ENCODE measurements at places on chromosomes 13 and 19. TPM values are rescaled to one million over a fixed set of nuclear protein-coding genes. Genes with fewer than 3 reads are reported as not detected.

The FOXA3 gene
- total RNA-seq: 7.3 TPM

DNA sequence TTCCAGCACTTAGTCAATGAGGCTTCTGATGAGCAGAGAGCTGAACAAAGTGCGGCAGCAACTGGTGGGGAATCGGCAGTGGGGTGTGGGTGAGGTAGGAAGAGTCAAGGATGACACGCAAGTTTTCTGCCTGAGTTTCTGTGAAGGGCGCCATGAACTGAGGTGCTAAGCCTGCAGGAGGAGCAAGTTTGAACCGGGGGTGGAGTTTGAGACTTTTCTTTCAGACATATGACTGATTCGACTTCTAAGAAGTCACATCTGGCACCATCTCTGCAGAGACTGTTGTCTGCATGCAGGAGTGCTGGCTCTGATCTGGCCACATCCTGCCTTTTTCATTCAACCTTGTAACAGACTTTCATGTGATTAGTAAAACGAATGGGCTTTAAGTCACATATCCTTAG is 14.8 kb upstream of the GPI start:
- no peaks in the 10 kb centered on the region for H3K36me3 ChIP-seq
- H3K4me1 ChIP-seq: no peaks in the 10 kb centered on the region
- no peak for DNase-seq
- H3K4me3 ChIP-seq: no peak overlapping the region
- H3K27me3 ChIP-seq: no peaks in the 10 kb centered on the region

The CYP4F22 gene
- not detected for total RNA-seq

The ENOX1 gene
- 0.68 TPM for total RNA-seq

DNA sequence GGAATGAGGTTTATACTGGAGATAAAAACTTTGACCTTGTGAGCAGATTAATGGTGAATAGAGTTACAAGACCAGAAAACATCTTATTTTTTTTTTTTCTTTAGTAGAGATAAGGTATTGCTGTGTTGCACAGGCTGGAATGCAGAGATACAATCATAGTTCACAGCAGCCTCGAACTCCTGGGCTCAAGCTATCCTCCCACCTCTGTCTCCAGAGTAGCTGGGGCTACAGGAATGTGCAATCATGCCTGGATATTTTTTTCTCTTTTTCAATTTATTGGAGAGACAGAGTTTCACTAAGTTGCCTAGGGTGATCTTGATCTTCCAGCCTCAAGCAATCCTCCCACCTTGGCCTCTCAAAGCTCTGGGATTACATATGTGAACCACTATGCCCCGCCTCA is 2139.1 kb downstream of the PCDH9 start:
- no peaks in the 10 kb centered on the region for H3K27me3 ChIP-seq
- H3K36me3 ChIP-seq: no peaks in the 10 kb centered on the region
- H3K4me3 ChIP-seq: no peak overlapping the region
- H3K4me1 ChIP-seq: no peaks in the 10 kb centered on the region
- H3K27ac ChIP-seq: no peak overlapping the region

DNA sequence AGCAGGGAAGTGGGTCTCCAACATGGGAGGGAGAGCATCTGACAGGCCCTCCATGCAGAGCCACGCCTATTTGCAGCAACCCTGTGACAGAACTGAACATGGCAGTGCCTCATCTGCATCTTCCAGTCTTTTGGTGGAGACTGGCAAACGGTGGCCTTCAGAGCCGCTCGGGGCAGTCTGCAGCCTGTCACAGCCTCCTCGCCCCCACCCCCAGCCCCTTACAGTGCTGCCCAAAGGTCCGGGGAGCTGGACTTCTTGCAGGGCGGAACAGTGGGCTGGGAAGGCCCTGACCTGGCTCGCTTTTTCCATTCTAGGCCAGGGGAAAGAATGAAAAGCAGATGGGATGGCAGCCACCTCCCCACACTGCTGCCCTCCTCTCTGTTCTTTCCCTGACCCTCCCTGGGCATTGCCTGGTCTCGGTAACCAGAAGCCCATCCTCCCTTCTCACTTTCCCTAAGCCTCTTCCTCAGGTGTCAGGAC is 2.7 kb downstream of the CALM3 start:
- H3K4me1 ChIP-seq: peaks cover 27% of the 10 kb centered on the region
- H3K27me3 ChIP-seq: no peaks in the 10 kb centered on the region
- no peaks in the 10 kb centered on the region for H3K36me3 ChIP-seq

All from neural progenitor cell (in vitro differentiated cells).